ENCODE measurements at places on chromosomes 16 and 17.

GRCh38 chr17:18967916-18968315 is 16.0 kb downstream of the SLC5A10 start:
- no peak for DNase-seq

- no peak for DNase-seq
Observed at GRCh38 chr16:67312719-67313118, 13.8 kb downstream of the KCTD19 start.

DNA sequence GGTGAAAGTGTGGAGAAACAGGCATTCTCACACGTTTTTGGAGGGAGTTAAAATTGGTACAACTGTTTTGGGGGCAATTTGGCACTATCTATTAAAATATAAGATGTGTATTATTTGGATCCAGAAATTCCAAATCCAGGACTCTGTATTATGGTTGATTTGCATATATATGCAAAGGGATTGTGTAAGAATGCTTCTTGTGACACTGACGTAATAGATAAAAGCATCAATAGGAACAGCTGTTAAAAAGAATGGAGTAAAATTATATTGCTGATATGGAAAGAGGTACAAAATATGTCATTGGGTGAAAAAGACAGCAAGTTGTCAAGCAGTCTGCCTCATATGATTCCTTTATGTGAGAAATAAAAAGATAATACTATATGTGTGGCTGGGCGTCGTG is 17.3 kb downstream of the FA2H start:
- DNase-seq, result no peak

DNA sequence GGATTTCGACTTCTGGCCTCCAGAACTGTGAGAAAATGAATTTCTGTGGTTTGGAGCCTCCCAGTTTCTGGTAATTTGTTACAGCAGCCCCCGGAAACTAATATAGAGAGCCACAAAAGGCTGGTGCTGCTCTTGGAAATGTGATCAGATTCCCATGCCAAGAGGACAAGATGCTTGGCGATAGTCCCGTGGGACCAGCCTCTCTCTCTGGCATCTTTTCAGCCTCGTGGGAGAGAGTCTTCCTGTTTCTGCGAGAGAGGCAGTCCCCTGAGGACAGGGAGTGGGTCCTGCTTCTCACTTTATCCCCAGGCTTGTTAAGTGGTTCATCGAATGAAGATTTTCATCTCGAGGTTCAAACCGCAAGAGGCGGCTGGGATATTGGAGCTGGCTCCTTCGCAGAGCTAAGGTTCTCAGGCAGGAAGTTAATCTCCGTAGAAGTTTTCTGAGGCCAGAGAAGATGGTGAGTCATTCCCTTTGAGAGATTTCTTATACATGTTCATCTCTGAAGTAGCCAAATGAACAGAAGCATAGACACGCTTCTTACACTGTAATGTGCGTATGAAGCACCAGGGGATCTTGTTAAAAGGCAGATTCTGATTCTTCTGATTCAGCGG is 211.6 kb upstream of the SDK2 start:
- DNase-seq, result no peak

GRCh38 chr16:80682421-80683070 is 121.9 kb downstream of the CDYL2 start:
- peak; percentile 6 for DNase-seq

DNA sequence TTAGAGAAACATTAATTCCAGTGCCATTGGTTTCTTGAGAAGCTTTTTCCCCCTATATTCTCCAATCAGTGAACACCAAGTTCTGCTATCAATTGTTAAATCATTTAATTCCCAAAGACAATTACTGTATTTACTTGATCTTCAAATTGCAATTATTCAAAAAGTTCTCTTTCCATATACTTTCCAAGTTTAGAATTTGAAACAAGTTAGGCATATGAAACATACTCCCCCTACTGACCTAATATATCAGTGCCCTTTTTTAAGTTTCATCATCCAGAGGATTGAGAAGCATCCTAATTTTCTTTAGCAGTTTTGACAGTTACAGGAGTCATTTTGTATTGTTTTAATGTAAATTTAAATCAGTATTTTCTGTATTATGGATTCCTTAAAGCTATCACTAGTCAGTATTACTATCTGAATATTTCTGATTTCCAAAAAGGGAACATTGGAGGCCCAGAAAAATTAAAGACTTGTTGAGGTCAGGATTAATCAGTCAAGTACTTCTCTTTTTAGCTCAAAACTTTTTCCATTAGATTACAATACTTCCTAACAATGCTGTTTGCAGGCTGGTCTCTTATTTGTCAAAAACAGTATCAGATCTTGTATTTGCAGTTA is 16.3 kb downstream of the MEIOC start:
- no peak for DNase-seq

DNA sequence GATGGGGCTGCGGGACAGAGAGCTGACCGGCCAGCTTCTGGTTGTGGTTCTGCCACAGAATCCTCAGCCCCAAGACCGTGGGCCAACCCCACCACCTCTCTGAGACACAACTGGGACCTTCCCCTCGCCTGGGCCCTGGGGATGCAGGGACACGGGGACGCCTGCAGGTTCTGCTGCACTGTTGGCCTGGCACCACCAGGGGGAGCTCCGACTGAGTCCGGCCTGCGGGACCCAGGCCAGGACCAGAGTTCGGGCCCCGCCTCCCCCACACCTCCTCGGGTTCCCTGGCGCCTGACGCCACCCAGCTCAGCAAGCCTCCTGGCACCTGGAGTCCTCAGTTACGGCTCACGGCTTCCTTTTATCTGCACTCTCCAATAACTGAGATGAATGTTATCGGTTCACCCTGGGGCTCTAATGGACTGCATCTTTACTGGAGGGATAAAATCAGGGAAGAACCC is 27.3 kb downstream of the TBC1D16 start:
- no peak for DNase-seq

GRCh38 chr16:55433030-55433429 is 46.0 kb upstream of the MMP2 start:
- no peak for DNase-seq

- DNase-seq, result no peak
Observed at GRCh38 chr17:41633556-41634199, 9.3 kb upstream of the KRT17 start.

DNA sequence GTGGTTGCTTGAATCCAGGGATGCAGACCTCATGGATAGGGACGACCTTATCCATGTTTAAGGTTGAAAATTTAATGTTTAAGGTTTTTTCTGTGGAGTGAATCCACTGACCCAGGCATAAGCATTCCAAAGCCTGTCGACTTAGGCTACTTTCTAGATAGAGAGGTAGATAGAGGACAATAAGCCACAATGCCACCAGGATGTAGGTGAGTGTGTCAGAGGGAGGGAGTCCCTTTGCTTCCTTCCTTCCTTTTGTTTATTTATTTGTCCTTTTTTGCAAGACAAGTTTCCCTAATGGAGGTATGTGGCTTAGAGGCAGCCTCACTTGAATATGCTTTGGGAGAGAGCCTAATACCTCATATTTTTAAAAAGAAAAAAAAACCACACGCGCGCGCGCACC is 834.2 kb upstream of the SOX9 start:
- DNase-seq, result no peak

DNA sequence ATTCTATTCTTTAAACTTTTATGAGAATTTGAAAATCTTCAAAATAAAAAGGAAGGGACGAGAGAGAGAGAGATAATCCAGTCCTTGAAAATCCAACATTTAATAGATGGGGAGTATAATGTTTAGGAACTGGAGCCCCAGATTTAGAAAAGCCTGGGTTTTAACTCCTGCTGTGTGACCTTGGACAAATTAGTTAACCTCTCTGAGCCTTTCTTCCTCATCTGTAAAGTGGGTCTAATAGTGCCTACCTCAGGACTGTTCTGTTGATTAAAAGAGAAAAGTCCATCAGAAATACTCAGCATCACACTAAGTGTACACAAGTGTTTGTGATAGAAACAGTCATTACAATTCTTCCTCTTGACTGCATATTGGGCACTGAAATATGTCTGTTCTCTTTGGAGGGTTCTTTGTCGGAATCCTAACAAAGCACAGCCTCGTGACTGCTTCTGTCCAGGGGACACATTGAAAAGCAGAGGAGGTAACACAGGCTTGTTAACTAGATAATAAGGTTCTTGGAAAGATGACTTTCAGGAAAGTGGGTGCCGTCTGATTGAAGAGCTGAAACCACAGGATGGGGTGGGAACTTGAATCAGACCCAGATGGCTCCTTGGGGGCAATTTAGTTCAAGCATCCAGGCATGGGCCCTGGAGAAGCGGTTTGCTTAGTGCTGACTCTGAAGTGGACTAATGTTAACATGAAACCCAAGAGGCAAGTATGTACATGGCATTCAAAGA is 128.2 kb downstream of the CLEC16A start:
- DNase-seq, result no peak

DNA sequence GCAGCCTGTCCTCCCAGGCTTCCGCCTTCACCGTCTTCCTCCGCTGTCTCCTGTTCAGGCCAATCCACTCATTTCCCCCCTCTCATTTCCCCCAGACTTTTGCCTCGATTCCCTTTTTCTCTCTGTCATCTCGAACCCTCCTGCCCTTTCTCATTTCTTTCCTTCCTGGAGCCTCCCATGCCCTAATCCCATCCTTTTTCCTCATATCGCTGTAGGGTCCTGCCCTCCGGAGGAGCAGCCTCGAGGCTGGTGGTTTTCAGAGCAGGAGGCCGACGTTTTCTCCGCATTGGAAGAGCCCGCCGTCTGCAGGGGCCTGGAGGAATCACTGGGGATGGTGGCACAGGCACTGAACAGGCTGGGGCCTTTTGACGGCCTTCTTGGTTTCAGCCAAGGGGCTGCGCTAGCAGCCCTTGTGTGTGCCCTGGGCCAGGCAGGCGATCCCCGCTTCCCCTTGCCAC is 597 bp downstream of the OVCA2 start:
- no peak for DNase-seq

- DNase-seq, result peak; percentile 92
Observed at GRCh38 chr17:35433075-35433894, 985 bp upstream of the SLFN12 start.

DNA sequence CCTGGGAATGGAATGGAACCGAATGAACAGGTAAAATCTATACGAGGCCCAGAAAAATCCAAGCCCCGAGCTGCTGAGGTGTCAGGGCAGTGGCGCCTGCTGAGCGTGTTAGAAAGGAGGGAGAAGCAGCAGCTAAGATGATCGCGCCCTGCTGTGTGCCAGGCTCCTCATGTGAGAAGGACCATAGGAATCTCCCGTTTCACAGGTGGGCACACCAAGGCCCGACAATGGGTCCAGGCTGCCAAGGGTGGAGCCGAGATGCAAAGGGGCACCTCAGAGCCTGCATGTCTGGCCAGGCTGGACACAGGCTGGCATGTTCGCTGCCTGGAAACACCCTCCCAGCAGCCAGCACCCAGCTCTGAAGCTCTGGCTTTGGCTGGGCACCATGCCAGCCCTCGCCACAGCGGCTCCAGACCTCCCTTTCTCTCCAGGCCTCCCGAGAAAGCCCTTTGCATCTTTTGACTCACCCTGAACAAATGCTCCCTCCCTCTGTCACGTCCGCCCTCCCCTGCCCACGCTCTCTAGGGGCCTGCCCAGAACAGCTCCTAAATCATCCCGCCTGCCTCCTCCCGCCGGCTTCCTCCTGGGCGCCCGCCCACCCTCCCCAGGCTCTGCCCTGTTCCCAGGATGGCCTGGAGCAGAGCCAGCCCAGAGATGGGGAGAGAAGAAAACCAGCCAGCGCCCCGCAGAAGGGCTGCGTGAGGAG is 217.8 kb upstream of the GSE1 start:
- peak; percentile 72 for DNase-seq

DNA sequence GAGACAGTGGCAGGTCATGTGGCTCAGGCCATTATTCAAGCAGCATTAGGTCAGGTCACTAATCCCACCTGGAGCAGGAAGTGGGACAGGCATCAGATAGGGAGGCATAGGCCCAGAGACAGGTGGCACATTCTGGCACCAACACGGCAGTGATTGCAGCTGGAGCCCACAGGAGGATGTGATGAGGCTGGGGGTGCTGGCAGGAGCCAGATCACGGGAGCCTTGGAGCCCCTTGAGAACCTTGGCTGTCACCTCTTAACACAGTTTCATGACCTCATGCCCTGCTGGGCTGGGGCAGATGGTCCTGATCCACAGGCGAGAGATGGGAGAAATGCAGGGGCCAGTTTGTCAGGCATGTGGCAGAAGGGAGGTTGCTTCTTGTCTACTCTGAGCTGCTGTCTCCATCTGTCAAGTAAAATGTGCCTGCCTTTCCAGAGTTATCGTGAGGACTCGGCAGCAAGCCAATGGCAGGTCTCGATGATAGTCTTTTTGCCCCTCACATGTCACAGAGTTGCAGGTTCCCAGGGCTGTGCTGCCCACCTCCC is 109.6 kb downstream of the CLEC16A start:
- DNase-seq, result no peak

DNA sequence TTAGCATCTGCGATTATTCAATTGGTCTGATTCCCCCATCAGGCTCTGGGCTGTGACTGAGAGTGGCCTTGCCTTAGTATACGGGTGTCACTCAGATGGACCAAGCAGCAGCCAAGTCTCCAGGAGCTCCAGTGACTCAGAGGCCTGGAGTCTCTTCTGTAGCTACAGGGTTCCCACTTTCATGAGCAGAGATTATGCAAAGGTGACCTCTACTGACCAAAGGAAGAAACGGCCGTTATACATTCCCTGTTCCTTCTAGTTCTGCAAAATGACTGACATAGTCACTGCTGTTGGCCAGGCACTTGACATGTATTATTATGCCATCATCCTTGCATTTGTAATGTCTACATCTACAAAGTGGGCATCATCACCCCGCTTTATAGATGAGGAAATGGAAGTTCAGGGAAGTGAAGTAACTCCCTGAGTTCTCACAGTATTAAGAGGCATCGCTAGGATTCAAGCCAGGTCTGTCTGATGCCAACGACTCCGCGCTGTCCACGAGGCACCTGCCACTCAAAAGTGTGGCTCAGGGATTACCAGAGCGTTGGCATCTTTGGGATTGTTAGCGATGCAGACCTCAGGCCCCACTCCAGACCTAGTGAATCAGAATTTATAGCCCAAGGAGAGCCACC is 23.3 kb downstream of the SLC38A7 start:
- DNase-seq, result peak; percentile 66

DNA sequence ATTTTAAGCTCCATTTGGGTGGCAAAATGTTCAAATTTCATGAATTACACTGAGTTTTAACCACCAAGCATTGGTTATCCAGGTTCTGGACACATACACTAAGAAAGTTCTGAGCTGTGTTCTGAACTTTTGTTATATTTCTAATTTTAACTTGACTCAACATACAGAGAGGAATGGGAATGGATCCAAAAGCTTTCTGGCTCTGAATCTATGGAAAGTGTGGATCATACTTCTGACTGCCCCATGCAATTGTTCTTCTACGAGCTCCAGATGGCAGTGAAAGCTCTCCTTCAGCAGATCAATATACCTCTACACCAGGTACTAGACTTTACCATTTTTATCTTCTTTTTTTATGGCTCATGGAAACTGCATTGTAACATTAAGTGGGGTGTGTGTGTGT is 113.0 kb upstream of the NOG start:
- DNase-seq, result no peak

DNA sequence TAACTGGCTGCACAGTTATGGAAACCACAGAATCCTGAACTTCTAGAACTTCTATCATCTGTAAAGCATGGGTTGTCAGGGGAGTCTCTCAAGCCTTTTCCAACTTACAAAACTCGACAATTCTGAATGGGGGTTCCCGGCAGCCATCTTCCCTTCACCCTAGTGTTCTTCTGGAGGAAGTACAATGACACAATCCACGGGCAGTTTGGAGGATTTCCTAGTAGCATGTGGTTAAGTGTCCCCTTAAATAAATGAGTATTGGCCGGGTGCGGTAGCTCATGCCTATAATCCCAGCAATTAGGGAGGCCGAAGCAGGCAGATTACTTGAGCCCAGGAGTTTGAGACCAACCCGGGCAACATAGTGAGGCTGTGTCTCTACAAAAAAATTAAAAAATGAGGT is 2.1 kb downstream of the SLC16A6 start:
- no peak for DNase-seq
